Urinary bladder (tissue), 4 donors: ENCODE measurements at places on chromosomes 12 and 14. TPM values are rescaled to one million over a fixed set of nuclear protein-coding genes. Genes with fewer than 3 reads are reported as not detected.

CLEC12A gene
- total RNA-seq = 1.5 TPM

TMEM30B gene
- total RNA-seq = 9.3 TPM

LUM gene
- total RNA-seq = 2,635 TPM

- no peak for DNase-seq
Observed at GRCh38 chr12:52494100-52494499, 1.0 kb upstream of the KRT6A start.

DNA sequence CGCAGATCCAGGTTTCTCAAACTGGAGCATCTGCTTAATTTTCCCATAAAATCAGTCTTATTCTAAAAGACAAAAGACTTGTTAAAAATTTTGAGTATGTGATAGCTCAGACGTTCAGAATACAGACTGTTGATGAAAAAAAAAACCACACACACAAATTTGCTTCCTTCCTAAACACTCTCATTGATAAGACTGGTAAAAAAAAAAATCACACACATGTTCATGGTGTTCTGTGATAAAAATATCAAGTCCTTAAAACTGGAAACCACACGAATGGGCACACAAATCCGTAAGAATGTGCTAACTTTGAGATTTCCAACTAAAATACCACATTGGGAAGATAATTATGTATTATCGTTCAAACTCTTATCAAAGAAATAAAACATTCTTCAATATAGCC lies 6.7 kb upstream of the ARID4A start:
- DNase-seq = no peak

DNA sequence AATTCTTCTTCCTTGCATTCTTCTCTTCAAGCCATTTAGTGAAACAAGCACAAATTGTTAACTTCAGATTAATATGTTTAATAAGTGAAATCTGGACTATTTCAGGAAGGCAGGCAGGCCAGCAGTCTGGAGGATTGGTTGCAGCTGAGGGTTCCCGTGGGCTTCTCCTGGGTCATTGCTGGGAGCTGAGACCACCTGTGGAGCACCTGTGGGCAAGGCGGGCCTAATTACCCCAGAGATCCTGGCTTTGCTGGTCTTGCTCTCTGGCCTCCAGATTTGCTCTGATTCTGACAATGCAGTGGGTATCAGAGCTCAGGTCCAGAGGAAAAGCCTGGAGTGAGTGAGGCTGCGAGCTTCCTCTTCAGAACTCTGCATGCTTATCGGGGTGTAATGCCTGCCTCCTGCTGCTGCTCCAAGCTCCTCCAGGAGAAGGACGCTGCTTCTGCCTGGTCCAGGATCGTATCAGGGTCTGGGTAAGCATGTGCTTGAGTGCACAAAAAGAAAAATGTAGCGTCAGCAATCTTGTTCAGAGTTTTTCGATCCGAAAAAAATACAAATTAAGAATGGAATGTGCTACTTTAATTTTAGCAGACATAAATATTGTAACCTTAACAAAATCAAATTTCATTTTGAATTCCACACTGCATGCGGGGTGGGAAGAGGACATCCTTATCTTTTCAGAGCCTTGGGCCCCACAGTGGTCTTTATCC lies 93.8 kb downstream of the TMEM30B start:
- no peak for DNase-seq

- no peak for DNase-seq
Observed at GRCh38 chr14:22084393-22085281, 411.0 kb upstream of the OR4E1 start.

DNA sequence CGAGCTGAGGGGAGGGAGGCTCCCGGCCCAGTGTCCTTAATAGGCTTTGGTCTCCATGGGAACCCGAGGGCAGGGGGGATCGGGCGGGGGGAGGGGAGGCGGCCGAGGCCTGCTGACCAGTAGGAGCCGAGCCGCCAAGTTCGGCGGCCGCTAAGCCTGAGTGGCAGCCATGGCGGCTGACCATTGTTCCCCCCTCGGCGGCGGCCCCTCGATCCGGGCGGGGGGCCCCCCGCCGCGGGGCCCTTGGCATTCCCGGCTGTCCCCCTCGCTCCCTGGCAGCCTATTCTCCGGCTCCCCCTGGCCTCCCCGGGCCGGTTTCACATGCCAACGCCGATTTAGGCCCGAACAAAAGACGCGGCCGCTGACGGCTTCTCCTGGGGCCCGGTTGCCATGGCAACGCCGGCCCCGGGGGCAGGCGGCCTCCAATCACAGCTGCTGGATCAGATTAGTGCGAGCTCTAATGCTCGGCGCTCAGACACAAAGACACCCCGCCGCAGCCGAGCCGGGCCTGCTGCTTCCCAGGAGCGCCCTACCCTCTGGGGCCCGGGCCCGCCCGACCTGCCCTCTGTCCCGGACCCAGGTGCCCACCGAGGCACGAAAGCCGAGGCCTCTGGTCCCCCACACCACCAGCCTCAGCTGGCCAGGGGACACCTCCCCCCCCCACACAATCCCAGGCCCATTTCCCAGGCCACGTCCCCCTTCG lies 7.3 kb downstream of the MSI1 start:
- peak; percentile 45 for DNase-seq

GRCh38 chr12:76945867-76946266 lies 67.0 kb upstream of the CSRP2 start:
- no peak for DNase-seq

DNA sequence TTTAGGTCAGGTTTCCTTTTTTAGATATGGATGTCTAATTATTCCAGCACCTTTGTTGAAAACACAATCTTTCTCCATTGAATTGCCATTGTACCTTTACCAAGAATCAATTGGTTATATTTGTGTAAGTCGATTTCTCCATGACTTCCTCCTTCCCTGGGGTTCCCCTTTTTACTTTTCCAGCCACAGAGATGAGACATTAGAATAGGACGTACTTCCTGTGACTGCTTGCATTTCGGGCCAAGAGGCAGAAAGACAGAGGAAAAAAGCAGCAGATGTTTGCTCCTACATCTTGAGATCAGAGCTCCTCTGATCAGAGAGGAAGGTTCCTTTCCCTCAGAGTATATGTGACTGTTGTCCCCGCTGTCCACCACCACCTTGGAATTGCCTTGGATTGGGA lies 453.7 kb upstream of the RGS6 start:
- no peak for DNase-seq

GRCh38 chr12:121647-122046 lies 55.1 kb downstream of the IQSEC3 start:
- DNase-seq = no peak

DNA sequence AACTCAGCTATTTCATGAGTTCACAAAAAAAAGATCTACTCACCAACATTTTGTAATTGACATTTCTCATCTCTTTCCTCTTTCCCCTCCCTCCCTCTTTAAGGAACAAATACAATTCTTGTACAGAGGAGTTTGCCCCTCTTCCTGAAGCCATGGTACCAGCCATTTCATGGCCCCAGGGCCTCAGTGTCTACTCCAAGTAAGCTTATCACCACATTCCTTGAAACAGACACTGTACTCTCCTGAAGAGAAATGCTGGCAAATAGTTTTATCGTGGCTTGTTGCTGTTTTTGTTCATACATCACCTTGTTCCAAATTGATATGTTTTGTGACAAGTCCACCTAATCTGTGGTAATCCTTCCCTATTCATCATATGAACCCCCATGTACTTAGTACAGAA lies 29.7 kb upstream of the IGF1 start:
- no peak for DNase-seq

DNA sequence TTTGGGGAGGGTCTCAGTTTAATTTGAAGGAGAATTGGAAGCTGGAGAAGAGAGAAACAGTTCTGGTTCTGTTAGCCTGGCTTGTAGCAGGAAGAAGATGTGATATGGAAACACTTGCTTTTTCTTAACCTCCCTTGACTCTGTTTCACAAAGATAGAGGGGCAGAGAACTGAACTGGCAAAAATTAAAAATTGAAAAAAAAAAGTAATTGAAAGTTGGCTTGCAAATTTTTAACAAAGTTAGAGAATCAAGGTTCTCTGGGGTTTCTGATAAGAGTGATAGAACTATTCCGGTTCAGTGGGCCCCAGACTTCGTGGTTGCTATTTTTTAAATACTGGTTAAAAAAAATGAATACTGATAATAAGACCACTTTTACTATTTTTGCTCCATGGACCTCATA lies 2.8 kb downstream of the CRADD start:
- DNase-seq = no peak

DNA sequence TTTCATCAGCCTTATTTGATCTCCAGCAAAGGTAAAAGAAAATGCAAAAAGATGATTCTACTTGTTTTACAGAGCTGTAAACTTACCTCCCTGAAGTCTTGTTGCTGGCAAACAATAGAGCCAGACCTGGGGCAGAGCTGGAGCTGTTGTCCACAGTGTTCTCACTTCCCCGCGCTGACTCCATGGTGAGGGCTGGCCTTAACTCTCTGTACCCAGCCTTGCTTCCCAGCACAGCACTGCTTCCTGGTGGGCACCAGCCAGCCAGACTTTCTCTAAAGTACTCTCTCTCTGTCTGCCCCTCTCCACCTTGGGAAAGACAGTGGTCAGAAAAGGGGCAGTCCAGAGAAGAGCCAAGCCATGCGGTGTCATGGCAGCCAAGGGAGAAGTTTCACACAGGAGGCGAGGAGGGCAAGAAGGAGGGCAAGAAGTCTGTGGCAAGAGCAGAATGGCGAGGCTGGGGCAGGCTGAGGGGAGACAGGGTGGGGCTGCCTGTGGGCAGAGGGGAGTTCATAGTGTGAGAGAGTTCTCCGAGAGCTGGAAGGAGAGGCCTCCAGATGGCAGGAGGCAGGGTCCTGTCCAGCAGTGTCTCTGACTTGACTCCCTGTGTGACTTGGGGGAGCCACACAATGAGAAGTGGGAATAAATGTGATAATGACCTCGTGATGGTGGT lies 9.3 kb downstream of the EVL start:
- no peak for DNase-seq

DNA sequence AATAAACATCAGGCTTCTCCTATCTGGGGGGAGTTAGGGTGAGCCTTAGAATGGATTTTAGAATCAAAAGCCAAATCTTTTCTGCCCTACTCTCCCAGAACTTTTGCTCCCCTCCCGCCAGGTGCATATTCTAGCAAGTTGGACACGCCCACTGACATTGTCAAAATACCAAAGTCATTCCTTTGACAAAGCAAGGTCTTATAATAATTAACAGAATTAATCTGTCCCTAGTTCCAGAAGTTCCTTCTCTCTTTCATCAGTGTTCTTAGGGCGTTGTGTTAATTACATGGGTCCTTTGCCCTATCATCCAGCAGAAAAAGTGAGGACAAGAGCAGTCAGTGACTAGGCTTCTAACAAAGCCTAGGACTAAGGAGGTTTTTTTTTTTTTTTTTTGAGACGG lies 2.4 kb downstream of the PRR13 start:
- DNase-seq = no peak

DNA sequence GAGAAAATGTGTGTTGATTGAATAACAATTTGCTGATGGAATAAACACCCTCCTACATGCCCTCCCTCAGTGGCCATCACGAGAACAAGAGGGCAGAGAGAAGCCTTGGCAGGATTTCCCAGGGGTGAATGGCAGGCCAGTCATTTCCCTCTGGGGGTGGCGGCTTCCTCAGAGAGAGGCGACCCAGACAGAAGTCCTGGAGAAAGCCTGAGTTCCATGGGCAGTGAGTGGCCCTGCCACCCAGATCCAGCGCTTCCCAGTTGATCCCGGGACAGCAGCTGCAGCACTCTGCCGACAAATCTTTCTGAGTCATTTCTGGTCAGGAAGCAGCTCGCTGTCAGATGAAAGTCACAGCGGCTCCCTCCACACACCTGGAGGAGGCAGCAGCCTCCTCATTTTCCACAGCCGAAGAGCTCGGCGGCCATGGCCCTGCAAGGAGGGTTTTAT lies 123.0 kb downstream of the SCARB1 start:
- no peak for DNase-seq

DNA sequence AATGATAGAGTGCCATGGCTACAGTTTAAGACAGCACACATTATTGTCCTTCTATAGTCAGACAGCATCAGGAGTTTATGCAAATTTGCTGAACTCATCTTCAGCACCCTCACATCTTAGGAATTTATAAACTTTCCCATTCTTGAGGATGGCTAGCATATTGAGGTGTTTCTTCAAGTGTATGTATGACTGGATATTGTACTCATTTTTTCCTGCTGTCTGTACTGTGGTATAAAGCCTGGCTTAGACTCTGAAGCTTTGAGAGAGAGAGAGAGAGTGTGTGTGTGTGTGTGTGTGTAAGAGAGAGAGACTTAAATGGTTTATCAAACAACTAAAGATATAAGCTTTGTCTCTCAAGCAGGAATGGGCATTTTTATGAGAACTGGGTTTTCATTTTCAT lies 161.6 kb downstream of the PIK3C2G start:
- no peak for DNase-seq

DNA sequence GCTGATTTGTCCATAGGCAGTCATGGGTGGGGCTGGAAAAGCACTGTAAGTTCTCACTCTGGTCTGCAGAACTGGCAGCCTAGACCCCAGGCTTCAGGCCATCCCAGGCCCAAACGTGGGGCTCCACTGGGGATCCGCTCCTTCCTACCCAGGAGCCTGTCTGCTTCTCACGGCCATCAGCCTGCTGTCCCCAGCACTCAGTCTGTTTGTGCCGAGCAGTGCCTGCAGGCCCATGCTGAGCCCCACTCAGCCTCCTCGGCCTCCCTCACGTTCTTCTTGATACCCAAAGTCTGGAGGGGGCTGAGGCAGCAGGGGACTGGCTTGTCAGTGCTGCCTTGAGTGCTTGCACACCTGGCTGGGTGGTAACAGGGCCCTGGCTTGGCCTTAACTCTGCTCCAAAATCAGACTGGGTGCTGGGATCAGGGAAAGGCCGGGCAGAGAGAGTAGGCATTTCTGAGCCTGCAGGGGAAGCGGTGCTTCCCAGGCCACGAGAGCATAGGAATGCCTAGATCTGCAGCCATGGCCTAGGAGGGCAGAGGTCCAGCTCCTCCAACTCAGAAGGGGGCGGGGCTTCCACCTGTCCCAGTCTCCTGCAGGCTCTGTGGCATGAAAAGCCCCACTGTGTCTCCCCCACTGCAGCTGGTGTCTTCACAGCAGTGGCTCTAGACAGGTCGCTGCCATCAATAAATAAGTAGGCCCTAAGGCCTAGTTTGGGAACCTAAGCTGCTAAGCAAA lies 772.4 kb upstream of the FBXO33 start:
- DNase-seq = no peak

- no peak for DNase-seq
Observed at GRCh38 chr12:29204521-29204920, 55.4 kb downstream of the FAR2 start.

DNA sequence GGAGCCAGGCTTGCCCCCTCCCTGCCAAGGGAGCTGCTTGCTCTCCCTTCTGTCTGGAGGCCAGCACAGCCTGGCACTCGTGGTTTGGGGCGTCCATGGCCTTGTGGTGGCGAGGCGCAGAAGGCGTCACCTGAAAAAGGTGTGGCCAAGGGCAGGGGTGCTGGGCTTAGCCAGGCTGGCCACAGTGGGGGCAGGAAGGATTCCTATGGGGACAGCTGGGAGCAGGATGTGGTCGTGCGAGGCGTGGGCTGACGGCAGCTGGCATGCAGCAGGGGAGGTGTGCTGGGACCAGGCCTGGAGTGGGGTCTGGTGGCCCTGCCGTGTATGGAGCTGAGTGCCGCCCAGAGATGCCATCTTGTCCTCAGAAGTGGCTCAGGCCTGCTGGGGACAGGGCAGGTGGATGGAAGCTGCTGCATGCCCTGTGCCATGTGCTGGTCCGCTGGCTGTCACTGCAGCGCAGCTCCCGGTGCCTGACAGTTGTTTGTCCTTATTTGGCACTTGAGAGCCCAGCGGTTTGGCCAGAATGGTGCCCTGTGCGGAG lies 30.0 kb downstream of the SH2B3 start:
- DNase-seq = no peak

- no peak for DNase-seq
Observed at GRCh38 chr12:57842342-57843294, 3.9 kb downstream of the CTDSP2 start.
